ENCODE measurements at places on chromosomes 13 and 19.

DNA sequence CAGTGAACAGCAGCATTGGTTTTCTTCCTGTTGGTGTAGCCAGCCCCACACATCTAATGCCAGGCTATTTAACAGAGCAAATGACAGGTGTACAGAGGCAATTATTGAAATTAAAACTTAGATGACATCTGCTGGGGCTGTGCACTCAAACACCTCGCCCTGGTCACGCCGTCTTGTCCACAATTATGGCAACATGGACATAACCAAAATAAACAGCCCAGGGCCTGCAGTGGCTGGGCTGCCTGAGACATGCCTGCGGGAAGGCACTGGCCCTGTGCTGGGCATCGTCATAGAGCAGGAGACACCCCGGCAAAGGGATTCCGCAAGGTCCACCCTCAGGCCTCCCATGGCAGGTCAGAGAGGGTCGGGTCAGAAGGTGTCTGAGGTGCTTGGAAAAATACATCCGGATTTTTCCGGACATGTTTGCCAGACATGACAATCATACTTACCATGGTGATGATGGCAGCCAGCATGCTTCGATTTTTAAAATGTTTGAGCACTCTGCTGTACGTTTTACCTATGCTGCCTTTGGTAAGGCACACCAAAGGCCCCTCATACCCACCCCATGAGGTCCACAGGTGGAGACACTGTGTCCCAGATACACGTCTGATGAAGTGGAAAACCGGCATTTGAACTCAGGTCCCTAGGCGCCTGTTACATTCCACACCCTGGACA is 47.8 kb downstream of the TSHZ3 start:
- DNase-seq: no peak

DNA sequence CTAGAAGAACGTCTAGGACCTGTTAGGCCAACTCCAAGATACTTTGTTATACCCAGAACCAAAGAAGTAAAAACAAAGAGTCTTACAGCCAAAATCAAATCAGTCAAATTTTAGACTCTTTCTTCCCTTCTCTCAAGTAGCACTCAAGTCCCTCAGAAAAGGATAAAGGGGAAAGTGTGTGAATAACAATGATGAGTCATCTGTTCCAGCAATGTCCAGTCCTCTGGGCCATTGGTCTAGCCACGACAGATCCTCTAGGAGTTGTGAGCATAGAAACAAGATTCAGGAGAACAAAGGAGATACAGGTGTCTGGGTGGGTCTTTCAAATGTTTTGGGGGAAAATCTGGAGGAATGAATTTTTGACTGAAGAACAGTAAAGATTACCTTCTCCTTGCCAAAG is 36.3 kb downstream of the STOML3 start:
- no peak for DNase-seq

GRCh38 chr13:32642316-32642715 is 56.1 kb downstream of the PDS5B start:
- DNase-seq: no peak

GRCh38 chr19:16067205-16067938 is 8.9 kb upstream of the TPM4 start:
- DNase-seq: no peak

GRCh38 chr13:103540382-103540765 is 474.2 kb upstream of the SLC10A2 start:
- DNase-seq: no peak

DNA sequence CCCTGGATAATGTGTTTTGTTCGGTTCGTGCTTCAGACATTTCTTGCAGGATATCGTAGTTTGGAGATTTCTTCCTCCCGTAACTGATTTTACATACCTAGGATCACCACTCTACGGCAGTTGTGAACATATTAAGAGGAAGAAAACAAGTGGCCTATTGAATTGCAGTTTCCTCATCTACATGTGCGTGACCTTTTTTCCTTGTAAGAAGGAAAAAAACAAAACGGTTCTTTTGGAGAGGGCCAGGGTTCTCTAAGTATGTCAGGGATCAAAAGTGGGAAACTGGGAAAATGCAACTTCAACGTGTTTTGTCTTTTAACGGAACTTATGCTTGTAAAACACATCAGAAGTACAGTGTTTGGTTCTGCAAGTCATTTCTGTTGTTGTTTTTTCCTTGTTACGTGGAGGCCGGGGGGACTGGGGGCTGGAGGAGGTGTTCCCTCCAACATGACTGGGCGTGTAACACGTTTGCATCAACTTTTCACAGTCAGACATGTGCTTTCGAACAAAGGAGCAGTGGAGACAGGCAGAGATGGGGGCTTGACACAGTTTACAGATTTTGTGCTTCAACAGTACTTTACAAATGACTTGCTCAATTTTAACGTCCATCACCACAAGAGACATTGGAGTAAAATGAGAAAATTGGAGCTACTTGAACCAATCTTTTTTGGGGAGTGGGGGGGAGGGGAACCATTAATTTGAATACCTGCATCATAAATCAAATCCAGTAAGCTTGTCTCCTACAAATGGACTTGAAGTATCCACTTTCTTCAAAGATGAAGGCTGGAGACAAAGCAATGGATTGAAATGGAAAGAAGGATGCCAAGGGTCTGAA is 3.8 kb downstream of the ZC3H4 start:
- no peak for DNase-seq
